ENCODE measurements at places on chromosomes 4 and X.

DNA sequence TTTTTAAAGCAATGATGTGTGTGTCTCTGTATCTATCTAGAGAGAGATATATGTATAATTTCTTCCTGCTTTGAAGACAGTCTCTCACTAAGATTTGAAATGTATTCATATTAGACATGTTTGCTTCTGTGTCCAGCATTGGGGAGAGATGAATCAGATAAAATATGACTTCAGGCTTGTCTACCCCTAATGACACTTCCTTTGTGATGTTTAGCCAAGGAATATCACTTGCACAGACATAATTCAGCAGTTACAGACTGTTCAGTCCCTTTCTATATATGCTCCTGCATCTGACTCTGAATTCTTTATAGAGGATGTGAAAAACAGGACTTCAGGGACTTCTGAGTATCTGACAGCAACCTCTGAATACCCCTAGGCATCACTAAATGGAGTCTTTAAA lies 158.4 kb downstream of the DCLK2 start:
- DNase-seq: peak; percentile 66

DNA sequence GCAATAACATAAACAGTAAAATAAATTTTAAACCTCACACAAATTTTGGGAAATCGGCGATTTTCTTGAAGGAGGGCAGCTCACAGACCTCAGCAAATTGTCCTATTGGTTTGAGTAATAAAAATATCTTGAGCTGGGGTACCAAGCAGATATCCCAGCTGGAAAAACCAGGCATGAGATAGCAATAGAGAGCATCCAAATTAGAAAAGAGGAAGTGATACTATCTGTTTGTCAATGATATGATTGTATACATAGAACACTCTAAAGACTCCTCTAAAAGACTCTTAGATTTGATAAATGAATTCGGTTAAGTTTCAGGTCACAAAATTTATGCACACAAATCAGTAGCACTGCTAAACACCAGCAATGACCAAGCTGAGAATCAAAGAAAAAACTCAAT lies 90.5 kb upstream of the ACTRT1 start:
- no peak for DNase-seq

- no peak for DNase-seq
Measured at GRCh38 chrX:50117476-50117875, 83.3 kb downstream of the AKAP4 start.

GRCh38 chr4:37365888-37366287 lies 121.3 kb downstream of the NWD2 start:
- DNase-seq: no peak
